ENCODE measurements at places on chromosomes 2 and 18. TPM values are rescaled to one million over a fixed set of nuclear protein-coding genes. Genes with fewer than 3 reads are reported as not detected.

MPP4 gene
- total RNA-seq = 24.4 TPM

CCDC138 gene
- 2.9 TPM for total RNA-seq

RFTN2 gene
- 4.6 TPM for total RNA-seq

PLEK gene
- 0.12 TPM for total RNA-seq

KCNJ13 gene
- total RNA-seq = not detected

NAT8 gene
- not detected for total RNA-seq

RNF125 gene
- total RNA-seq = 1.6 TPM

RGPD8 gene
- total RNA-seq = 4.6 TPM

CCDC74A gene
- 19.8 TPM for total RNA-seq

STEAP3 gene
- 17.4 TPM for total RNA-seq

TXNDC2 gene
- not detected for total RNA-seq

RAPGEF4 gene
- total RNA-seq = 5.1 TPM

RESP18 gene
- total RNA-seq = not detected

EML6 gene
- 0.41 TPM for total RNA-seq

PIAS2 gene
- 15.3 TPM for total RNA-seq

MATN3 gene
- total RNA-seq = 3.6 TPM

B3GNT7 gene
- total RNA-seq = 0.44 TPM

ZNF514 gene
- total RNA-seq = 8.3 TPM

GRB14 gene
- 3.2 TPM for total RNA-seq

NFE2L2 gene
- 55.9 TPM for total RNA-seq
